ENCODE measurements at places on chromosomes 13 and 19.

GRCh38 chr19:48681127-48681470, 8.3 kb upstream of the NTN5 start:
- DNase-seq = no peak

DNA sequence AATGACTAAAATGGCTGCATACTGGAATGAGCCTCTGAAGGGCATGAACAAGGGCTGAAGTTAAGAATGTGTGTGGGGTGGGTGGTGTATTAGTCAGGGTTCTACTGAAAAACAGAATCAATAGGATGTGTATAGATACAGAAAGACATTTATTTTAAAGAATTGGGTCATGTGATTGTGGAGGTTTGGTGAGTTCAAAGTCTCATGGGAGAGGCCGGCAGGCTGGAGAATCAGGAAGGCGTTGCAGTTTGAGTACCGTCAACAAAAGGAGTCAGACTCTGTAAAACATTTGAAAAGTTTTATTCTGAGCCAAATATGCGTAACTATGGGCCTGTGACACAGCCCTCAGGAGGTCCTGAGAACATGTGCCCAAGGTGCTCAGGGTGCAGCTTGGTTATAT, 24.5 kb upstream of the CYSLTR2 start:
- DNase-seq = no peak

DNA sequence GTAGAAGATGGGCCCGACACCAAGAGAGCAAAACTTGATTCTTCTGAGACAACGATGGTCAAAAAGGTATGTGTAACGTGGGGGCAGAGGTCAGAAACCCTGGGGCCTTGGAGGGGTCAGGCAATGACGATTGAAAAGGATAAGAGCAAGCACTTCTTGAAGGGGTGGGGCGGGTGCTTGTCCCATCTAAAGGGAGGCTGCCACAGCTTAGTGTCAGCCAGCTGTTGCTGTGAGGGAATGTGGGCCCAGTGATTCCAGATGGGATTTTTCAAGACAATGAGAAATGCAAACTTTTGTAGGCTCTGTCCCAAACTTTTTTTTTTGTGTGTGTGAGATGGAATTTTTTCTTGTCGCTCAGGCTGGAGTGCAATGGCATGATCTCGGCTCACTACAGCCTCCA, 24.5 kb downstream of the SAE1 start:
- no peak for DNase-seq

GRCh38 chr13:99217461-99218110, 16.9 kb downstream of the UBAC2 start:
- DNase-seq = no peak

DNA sequence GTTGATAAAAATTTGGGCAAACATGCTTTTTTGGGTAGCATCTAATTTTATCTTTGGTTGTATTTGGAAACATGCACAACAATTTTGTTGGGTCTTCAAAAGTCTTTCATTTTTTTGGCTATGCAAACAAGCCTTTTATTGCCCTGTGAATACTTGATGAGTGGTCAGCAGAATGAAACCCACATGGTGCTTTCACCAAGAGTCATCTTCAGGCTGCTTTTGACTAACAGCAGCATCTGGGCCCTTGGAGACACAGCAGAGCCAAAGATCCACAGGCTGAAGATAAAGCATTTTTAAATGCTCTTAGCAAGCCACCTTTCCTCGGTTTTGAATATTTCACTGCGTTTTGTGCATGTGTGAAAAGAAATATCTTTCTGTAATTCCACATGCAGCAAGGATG, 154.9 kb downstream of the FGF9 start:
- no peak for DNase-seq

DNA sequence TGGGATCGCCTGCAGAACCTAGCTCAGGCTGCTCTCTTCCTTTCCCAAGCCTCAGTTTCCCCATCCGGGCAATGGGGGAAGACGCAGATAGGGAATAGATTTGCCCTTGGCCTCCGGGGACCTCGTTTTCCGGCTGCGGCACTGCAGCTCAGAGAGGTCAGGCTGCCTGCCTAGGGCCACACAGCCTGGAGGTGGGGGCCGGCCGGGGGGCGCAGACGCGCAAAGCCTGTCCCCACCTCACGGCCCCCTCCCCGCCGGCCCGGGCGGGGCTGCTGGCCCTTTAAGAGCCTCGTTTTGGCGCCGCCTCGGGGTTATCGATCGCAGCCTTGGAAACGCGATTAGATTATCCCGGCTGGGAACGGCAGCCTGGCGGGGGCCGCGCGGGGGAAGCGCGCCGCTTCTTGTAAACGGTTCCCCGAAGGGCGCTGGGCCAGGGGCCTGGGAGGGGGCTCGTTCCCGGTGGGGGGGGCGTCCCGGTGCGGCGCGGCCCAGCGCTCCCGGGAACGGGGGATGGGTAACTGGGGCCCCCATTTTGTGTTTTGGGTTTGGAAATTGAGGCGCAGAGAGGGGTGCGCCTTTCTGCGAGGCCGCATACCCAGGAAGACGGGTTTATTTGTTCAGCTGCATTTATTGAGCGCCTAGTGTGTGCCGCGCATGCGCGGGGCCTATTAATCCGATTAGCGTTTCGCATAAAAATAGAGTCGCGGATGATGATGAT, 23.4 kb upstream of the TCF3 start:
- DNase-seq = no peak

DNA sequence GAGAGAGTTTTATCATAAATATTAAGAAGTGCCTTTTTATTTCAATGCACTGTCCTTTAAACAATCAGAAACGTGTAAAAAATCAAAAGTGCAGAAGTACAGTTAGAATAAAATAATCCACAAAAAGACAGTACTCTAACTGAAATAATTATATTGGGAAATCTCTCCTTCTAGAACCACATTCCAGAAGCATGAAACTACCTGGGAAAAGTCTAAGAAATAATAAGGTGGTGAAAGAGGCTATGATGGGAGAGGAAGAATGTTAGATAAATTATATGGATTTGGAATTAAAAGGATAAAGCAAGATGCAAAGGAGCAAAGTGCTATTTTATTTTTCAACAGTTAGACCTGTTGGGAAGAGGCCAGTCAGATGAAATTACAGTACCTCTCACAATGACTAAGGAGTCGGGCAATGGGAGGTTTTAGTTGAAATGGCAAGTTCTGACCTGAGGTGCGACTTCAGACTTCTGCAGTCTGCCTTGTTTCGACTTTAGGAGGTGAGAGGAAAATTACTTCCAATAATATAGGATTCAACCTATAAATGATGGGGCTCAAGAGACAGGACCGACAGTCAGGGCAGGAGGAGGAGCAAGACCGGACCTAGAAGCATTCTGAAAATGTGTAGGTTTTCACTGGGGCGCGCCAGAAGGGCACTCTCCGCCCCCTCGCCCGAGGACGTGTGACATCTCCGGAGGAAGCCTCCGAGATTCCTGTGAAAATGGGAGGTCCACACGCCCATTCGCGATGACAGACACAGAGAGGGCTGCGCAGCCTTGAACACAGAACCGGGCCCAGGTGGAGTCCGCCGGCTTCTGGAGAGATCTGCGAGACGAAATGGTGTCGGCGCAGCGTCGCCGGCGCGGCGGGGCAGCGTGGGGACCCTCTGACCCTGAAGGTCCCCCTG, 717 bp downstream of the SPRYD7 start:
- peak; percentile 0 for DNase-seq

DNA sequence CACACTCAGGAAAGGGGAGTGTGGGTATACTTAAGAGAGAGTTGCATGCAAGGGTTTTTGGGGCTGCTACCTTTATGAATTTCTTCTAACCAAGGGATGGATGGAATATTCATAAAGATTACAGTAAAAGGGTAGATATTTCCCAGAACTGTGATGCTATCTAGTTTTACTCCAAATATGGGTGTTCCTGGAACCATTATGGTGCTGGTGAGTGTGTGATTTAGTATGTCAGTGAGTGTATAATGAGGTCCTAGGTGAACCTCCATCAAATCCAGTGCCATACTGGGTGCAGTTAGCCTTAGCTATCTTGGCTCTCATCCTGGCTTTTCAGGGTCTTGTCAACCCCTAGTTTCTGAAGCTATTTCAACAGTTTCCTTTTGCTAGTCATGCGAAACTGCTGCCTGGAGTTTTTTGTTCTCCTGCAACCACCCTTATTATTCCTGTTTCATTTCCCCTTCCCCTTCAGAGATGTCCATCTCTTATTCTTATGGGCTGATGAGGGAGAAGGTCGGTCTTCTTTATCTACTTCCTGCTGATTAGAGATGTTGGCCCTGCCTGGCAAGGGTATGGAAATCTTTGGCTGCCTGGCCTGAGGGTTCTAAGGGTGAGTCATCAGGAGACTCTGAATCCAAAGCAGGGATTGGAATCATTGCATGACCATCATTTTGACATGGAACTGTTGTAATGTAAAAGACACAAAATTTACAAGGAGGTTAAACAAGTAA, 202.3 kb downstream of the NBEA start:
- no peak for DNase-seq

GRCh38 chr13:97249093-97249795, 27.1 kb downstream of the MBNL2 start:
- no peak for DNase-seq

- DNase-seq = no peak
Observed at GRCh38 chr19:38068826-38069225, 155.2 kb downstream of the DPF1 start.

GRCh38 chr19:48400018-48400742, 6.7 kb downstream of the GRIN2D start:
- DNase-seq = no peak

DNA sequence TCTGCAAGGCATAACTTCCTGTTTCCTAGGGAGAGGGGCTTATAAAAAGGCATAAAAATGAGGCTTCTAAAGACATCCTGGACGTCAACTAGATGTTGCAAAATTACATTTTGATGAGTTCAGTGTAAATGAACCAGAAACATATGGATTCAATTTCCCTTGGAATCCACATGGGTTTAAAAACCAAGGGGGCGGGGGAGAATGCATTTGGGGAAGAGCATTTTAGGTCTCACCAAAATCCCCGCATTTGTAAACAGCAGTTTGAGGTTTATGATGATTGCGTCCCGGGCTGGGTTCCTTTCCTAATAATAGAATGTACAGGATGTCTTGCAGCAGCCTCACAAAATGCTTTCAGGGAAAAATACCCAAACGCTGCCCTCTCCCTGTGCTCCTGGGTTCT, 407.8 kb downstream of the ZNF536 start:
- no peak for DNase-seq

DNA sequence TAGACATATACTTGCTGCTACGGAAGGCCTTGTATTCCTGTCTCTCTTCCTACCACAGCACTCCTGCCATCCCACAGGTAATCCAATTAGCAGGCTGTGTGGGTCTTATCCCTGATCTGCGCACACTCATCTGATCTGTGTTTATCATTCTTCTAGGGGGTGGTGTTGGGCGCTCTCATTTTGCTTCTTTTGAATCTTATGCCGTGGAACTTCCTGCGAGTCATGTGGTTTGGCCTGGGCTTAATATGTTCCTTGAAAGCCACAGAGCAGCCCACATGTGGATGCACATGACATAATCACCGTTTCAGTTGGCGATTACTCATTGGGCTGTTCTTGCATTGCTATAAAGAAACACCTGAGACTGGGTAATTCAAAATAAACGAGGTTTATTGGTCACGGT, 7.5 kb downstream of the RASA3 start:
- no peak for DNase-seq

GRCh38 chr19:8688930-8689329, 9.7 kb downstream of the ACTL9 start:
- no peak for DNase-seq

DNA sequence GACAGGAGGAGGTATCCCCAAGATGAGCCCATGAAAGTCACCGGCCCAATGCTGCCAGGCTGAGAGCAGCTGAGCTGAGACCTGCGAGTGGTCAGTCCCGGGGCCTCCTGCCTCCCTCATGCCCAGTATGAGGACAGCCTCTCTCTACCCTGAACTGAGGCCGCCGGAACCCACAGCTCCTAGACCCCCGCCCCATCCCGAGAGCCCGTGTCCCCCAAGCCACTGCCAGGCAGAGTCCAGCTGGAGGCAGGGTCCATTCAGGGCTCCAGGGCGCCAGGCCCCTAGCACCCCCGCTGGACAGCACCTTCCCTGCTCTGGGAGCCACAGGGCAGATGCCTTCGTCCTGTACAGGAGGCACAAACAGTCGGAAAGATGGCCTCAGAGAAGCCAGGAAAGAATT, 38.7 kb downstream of the MLLT1 start:
- no peak for DNase-seq

GRCh38 chr13:93338906-93339305, 112.3 kb downstream of the GPC6 start:
- no peak for DNase-seq

DNA sequence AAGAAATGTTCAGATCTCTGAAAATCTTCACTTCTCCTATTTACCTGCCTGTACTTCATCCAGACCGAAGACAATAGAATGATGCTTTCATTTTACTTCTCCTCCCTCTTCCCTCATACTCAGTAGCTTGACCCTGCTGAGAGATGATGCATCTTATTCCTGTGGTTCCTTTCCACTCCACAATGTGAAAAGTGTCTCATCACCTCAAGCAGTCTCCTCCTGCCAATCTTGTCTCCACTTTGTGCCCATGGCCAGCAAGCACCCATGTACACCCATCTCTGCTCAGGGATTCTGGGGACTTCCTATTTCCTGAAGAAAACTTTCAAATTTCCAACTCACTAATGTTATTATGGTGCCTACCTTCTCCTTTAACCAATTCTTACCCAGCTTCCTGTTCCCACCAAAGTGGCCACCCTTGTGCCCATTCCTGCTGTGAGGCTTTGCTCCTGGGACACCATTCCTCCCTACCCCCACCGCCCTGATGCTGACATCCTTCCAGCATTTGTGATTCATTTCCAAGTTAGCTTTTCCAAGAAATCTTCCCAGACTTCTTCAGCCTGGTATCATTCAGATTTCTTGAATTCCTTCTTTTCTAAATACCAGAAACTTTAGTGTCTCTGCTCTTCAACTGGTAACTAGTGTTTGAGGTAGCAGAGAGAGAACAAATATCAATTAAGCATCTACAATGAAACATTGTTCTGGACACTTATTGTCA, 212.5 kb downstream of the POSTN start:
- DNase-seq = no peak

DNA sequence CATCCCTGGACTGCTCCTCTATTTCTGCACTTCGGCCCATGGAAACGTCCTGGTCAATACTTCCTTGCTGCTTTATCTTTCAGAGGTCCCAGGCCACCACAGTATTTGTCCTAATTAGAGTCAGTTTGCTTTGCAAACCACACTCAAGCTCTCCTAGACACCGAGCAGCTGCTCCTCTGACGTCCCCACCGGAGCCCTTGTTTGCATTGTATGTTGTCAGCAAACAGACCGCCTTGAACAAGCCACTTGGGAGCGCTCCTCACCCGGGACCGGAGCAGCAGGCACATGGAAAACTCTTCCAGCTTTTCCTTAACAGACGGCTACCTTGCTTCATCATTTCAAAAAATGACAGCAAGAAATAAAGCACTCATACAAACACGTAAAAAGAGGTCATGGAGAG, 51.5 kb upstream of the GTF3A start:
- no peak for DNase-seq

DNA sequence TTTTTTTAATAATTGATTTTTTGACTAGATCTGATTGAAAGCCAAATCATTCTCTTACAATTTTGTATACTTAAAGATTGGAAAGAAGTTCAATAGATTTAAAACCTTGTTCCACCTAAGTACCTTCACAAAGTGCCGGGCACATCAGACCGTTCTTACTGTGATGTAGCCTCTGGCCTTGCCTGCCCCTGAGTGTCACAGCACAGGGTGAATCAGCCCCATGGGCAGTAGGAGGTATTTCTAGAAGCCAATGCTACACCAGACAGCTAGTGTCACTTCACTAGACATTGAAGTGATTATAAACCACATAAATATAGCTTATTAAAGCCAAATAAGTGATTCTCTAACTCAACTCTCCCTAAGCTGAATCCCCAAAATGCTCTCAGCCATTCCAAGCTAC, 131.3 kb downstream of the LACC1 start:
- no peak for DNase-seq

- no peak for DNase-seq
Observed at GRCh38 chr19:48543121-48543710, 8.8 kb upstream of the SULT2B1 start.

Data from stimulated activated CD4-positive, alpha-beta T cell treated with anti-CD3 and anti-CD28 coated beads, TNF-alpha, amount 100 ng/mL, for 1 hour (primary cell).